ENCODE measurements at places on chromosomes 11 and 22.

DNA sequence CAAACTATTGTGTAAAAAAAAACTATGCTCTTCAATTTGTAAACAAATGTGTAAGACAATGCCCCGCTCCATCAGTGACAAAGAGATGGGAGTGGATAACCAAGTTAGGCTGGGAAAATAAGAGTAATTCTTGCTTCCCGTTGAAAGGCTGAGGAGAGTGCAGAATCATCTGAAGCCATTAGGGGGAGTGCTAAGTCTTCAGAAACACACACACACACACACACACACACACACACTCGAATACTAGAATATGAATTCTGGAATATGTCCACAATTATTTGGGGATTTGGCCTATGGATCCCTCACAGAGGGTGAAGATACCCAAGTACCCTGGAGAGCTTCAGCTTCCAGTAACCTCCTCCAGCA is 27.8 kb upstream of the ROBO3 start:
- peak; percentile 48 for DNase-seq

DNA sequence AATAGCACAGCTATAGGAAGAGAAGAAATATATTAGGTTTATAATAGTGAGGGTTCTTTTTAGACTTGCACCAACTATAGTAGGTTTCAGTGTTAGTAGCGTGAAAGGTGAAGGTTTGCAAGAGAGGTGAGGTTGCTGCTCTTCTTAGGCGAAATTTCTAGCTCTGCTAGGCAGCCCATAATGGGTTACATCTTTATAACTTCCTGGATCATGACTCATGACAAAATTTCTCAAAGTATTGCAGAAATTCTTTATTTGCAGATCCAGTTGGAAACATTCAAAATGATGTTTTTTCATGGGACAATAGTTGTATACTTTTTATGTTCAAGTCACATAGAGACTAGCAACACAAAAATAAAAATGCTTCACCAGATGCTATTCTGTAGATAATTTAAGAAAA is 260.0 kb downstream of the SOX6 start:
- DNase-seq, result no peak

GRCh38 chr11:2301631-2302305 is at the start of the genes C11orf21 and TSPAN32:
C11orf21 (minus strand) TSS chr11:2301918; CDS start chr11:2301808, 110 bp downstream.
TSPAN32 (plus strand) TSS chr11:2302013; CDS start chr11:2302150, 137 bp downstream.
- no peak for DNase-seq

- DNase-seq, result no peak
Measured at GRCh38 chr11:48538991-48539390, 50.4 kb downstream of the OR4A47 start.

DNA sequence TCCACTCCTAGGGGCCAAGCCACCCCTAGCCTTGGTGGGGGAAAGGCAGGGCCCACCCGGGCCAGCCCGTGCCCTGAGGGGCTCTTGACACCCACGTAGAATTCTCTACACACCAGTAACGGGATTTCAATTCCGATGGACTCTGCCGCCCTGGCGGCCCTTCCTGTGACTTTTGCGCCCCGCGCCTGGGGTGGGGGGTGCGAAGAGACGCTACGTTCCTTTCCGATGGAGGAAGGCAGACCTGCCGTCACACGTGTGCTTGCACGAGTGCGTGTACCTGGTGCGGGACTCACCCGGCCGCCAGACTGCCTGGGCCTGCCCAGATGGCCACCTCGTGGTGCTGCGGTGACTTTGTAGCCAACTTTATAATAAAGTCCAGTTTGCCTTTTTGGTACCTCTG is 5.5 kb downstream of the NPAS4 start:
- no peak for DNase-seq

DNA sequence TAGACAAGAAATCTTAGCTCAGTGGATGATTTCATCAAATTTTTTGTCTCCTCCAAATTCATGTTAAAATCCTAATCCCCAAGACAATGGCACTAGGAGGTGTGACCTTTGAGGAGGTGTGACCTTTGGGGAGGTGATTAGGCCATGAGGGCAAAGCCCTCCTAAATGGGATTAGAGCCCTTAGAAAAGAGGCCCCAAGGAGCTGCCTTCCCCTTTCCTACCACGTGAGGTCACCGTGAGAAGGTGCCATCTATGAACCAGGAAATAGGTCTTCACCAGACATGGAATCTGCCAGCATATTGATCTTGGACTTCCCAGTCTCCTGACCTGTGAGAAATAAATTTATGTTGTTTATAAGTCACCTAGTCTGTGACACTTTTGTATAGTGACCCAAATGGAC is 138.7 kb downstream of the TRIM29 start:
- no peak for DNase-seq

GRCh38 chr11:121931748-121932352 is 184.2 kb downstream of the BLID start:
- DNase-seq, result no peak

GRCh38 chr22:38144025-38144405 is 33.5 kb upstream of the BAIAP2L2 start:
- DNase-seq, result no peak

- no peak for DNase-seq
Measured at GRCh38 chr11:82899957-82900276, 313 bp downstream of the PRCP start.

DNA sequence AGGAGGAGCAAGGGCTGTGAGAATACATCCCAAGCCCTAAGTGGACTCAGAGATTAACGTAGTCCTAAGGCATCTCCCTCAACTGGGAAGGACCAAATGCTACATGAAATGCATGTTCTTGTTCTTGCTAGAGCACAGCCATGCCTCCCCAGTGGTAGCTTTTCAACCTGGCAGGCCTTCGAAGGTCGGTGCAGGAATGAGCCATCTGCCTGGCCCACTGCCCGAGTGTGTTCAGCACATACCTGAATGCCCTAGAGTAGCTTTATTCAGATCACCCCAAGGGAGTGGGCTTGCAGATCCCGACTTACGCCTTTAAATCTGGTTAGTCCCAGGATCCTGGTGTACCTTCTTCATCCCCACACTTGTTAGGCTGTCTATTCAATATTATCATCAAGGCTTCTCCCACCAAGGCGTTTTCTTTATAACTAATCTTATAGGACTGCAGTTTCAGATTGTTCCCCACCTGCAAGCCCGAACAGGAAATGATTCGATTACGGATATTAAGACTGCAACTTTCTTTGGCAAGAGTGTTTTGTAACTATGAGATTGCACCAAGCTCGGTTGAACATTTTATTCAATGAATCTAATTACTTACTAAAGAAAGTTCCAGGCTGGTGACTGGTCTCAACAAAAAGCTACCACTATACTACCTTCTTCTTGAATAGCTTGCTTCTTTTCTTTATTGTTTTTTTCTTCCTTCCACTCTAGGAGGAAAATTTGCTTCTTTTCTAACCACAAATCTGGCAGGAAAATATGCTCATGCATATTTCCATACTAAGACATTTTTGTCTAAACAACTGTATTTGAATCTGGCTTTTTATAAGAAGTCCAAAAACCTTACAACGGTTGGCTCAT is 115.6 kb downstream of the SGSM3 start:
- no peak for DNase-seq

- no peak for DNase-seq
Measured at GRCh38 chr22:44782363-44782963, 30.1 kb downstream of the ARHGAP8 start.

DNA sequence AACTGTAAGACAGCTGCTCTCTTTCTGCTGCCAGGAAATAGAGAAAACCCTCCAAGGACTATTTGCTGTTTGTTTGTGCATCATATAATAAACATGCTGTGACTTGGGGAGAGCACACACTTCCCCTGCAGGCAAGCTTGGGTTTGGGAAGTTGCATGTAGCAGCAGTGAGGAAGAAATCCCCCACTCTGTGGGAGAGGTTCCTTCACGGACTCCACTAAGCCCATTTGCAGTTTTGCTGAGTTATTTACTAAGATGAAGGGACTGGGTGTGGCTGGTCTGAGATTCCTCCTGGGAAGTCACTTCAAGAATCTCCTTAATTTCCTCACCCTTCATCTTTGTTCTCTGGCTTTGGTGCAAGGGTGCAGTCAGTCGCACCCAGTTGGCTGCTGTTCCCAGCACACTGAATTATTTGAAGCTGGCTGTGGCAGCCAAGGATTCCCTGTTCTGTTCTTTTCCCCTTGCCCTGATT is 104.9 kb downstream of the ARFGAP2 start:
- no peak for DNase-seq

- no peak for DNase-seq
Measured at GRCh38 chr11:128862908-128863660, 4.0 kb downstream of the KCNJ1 start.

DNA sequence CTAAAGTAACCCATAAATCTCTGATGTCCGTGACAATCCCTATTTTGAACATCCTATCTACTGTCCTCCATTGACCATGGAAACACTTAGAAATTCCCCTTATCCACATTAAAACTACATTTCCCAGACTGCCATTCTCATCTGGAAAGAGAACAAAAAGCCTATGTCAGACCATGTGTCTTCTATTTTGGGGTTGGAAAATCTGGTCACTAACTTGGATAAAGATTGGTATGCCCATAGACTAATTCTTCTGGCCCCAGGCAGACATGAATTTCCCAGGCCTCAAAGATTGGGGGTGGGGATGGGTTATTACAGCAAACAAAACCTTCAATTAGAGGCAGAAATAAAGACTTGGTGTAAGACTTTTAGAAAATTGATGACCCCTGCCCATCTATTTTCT is 30.9 kb upstream of the CREB3L1 start:
- DNase-seq, result no peak

- no peak for DNase-seq
Measured at GRCh38 chr11:74541466-74541865, 47.9 kb upstream of the LIPT2 start.

GRCh38 chr11:88421530-88421929 is 84.0 kb upstream of the CTSC start:
- no peak for DNase-seq

GRCh38 chr11:130633466-130633865 is 185.0 kb downstream of the ADAMTS15 start:
- DNase-seq, result no peak

- no peak for DNase-seq
Measured at GRCh38 chr11:2700415-2701211, 819 bp upstream of the KCNQ1OT1 start.

GRCh38 chr22:20002128-20002527 is 14.5 kb downstream of the ARVCF start:
- DNase-seq, result no peak

GRCh38 chr11:71204294-71204693 is 48.1 kb downstream of the SHANK2 start:
- no peak for DNase-seq

DNA sequence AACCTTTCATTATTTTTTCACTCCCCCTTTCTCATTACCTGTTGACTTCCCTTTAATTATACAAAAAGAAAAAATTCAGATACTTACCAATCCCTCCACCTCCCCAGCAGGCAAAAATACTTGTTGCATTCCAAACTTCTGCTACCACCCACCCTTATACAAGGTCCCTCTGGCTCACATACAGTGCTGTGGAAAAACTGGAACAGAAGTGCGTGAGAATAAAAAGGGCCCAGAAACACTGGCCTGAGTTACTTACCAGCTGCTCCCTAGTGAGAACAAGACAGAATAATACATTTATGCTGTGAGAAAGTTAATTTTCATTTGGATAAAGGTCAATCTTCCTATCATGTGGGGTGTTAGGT is 46.9 kb upstream of the RAPSN start:
- no peak for DNase-seq

DNA sequence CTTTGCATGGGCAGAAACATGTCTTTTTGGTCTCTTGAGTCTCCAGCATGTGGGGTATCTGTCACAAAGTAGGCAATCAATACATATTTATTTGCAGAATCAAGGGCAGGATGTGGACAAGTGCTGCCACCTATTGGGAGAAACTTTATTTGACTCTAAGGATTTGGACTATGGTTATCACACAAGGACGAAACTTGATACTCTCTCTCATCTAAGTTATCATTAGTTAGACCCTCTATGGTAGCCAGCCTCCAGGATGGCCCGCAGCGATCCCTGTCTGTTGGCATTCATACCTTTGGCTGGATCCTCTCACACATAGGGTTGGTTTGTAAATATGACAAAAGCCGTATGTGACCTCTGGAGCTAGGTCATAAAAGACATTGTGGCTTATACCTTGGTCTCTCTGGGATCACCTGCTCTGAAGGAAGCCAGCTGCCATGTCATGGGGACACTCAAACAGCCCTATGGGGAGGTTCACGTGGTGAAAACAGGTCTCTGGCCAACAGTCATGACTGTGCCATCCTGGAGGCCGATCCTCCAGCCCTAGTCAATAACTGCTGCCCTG is 1.1 kb upstream of the FBXO7 start:
- peak; percentile 35 for DNase-seq

DNA sequence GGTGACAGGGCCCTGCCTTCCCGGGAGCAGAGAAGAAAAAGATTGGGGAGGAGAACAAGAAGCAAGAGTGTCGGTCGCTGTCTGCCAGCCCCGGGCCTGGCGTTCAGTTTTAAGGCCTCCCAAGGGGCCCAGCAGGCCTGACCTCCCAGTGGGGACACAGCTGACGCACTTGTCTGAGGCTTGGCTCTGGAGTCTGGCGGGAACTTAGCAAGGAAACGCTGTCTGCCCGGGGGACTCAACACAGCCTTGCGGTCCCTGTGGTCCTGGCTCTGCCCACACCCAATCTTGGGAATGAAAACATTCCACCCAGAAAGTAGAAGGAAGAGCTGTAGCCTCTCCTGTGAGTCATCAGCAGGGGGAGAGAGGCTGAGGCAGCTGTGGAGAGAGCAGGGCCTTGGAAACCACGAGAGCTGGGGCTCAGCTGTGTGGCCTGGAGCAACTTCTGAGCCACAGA is 54.4 kb downstream of the TRAF6 start:
- no peak for DNase-seq

- DNase-seq, result no peak
Measured at GRCh38 chr22:34038801-34039555, 118.7 kb upstream of the LARGE1 start.

DNA sequence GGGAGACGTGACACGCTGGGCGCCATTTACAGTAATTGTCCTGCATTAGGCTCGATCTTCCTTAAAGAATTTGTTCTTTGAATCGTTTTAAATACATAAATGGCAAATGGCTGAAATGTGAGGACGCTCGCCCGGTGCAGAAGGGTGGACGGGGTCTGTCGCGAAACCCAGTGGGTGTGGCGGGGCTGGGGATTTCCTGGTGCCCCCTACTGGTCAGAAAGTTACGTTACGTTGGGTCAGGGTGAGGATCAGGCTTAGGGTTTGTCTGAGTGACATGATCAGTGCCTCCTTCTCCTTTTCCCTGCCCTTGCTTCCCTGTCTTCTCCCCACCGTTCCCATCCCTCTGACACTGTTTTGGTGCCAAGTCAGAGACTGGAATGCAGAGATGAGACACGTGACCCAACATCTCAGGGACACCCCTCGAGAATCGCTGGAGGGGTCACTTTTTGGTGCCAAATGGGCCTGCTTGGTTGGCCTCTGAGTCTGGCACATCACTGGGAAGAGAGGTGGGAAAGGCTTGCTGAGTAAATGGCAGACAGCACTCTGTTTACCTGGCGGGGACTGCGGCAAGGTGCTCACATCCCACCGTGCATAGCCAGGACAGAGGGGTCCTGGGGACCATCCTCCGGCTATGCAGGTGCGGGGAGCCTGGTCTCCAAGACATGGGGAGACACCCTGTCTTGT is 1107.6 kb downstream of the BRD1 start:
- no peak for DNase-seq

GRCh38 chr22:31952472-31952871 is 8.1 kb downstream of the YWHAH start:
- no peak for DNase-seq

GRCh38 chr11:15829312-15829711 is 527.0 kb downstream of the SOX6 start:
- DNase-seq, result no peak
